Caco-2 (cell line): ENCODE measurements at places on chromosomes 4 and X.

- no peak for DNase-seq
Observed at GRCh38 chr4:74921490-74921889, 11.4 kb upstream of the PARM1 start.

- no peak for DNase-seq
Observed at GRCh38 chr4:75714704-75715103, 9.7 kb upstream of the USO1 start.

GRCh38 chrX:16658284-16658683 lies 8.3 kb downstream of the S100G start:
- DNase-seq: no peak

- DNase-seq: no peak
Observed at GRCh38 chr4:67746797-67747495, 7.2 kb downstream of the GNRHR start.

DNA sequence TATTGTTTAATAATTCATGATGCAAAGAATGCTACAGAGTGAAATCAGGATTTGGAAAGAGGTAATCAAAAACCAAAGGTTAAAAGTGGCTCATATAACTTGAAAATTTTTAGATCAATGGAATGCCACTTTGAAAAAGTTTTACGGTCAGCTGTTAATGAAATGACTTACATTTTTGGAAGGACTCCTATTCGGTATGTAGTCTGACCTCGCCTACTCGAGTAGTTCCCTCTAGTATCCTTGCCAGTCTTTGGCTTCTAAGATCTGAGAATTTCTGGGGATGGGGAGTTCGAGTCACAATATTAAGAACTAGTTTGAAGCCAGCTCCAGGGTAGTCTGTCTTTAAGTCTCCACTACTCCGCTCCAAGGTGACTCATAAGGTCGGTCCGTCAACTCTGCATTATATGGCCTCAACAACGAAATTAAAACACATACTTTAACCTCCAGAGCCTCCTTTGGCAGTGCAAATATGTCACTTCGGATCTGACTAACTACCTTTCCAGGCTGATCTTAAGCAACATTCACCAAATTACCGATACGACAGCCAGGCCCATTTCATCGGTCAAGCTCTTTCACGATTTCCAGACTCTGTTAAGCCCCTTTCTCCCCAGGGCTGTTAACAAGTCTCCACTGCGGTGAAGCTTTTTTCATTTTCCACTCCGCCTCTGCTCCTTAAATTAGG lies 733 bp upstream of the NAA15 start:
- DNase-seq: no peak

DNA sequence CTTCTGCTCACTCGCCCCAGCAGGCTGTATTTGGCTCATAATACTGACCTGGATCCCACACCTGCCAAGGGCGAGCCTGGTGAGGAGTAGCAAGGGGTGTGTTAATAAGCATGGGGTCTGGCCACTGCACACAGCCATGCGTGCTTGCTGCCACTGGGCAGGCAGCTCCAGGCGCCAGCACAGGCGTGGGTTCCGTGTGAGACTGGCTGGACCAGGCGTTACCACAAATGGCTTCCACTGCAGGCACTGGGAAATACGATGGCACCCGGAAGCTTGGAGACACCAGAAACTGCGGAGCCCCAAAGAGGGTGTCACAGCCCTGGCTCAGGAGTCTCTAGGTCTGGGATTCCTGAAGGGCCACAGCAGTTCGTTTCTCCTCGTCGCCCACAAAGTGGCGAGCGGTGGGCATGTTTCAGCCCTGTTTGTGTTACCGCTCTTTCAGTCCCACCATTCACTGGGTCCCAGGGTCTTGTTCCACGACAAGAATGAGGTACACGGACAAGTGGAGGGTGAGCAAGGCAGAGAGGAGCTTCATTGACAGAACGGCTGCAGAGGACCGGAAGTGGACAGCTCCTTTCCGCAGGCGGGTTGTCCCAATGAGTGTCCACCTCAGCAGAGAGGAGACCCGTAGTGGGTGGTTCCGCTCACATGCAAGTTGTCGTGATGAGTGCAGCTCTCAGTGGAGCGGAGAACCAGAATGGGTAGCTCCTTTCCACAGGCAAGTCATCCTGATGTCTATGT lies 428.9 kb downstream of the EPHA5 start:
- no peak for DNase-seq

DNA sequence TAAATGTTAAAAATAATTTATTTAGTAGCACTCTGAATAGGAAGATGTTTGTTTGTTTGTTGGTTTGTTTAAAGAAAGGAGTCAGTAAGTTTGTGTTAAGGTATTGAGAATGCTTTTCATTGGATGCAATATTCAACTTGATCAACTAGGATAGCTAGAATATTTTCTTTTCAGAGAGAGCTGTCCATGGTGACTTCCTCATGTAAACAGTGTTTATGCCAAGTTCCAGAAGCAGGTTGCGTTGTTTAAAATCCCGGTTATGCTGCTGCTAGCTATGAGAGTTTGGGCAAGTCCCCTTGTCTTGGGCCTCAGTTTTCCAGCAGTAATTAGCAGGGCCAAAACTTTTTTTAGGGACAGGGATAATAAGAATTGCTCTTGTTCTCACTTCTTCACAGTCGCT lies 876.2 kb upstream of the HS3ST1 start:
- DNase-seq: no peak

GRCh38 chr4:139017861-139018260 lies 2.3 kb downstream of the NOCT start:
- no peak for DNase-seq

DNA sequence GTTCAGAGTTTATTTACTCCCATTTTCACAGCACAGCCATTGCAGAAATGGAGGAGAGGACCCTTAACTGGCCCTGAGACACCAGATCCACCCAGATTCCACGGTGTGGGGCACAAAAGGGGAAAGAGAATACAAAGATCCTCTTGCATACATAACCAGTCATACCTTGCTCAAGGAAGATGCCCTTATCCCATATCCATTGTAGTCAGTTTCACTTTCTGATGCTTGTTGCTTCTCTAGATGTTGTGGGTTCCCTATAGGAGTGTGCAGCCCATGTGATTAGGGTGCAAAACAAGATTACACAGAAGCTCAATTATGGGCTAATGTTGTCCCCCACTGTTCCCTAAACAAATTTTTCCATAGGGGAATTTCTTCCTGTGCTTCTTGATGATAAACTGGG lies 1309.0 kb upstream of the PABPC4L start:
- no peak for DNase-seq

DNA sequence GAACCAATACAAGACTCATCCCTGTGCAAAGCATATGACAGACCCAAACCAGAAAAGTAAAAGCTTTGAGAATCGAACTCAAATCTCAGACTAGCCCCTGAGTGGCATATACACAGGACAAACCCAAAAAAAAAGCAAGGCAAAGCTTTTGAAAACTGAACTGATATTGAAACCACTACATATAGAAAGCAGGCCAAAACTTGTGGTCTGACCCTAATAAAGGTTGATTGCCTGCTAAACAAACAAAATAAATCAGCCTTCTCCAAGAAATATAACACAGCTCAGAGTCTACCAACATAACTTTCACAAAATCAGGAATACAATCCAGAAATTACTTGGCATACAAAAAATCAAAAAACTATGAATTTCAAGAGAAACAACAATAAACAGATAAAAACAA lies 40.3 kb downstream of the LRBA start:
- DNase-seq: no peak

- no peak for DNase-seq
Observed at GRCh38 chrX:37755025-37755424, 24.8 kb upstream of the CYBB start.

- DNase-seq: no peak
Observed at GRCh38 chr4:182866746-182867145, 50.4 kb downstream of the DCTD start.

- no peak for DNase-seq
Observed at GRCh38 chr4:153036931-153037482, 100.9 kb downstream of the FHDC1 start.

DNA sequence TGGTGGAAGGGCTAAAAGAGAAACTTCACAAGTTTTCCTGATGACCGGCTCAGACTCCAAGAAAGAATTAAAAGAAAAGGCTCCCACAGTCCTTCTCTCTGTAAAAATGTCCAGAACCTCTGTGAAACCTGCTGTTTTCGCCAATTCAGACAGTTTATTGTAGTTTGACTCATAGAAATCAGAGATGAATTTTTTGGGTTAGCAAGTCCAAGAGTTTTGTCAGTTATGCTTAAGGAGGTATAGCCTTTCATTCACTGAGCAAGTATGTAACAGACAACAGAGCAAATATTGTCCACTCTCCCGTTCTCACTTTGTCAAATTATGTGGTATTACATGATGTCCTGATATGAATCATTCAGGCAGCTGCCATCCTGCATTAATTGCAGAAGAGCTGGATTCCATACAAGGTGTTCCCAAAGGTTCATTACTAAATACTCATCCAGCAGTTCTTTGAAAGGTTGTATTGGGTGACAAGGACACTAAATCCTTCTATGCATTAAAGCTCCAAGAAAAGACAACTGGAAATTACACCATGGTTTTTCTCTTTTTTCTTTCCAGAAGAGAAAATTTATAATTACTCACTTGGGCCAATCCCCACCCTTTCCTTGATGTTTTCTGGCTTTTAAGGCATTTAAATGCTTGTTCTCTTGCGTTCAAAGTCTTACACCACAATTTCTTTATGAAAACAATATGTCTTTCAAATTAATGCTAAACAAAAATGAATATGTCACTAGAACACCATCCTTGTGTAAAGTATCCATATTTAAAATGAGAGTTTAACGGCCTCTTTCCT lies 30.0 kb upstream of the PLAC1 start:
- no peak for DNase-seq

GRCh38 chrX:47723689-47724088 lies 64.7 kb upstream of the UXT start:
- no peak for DNase-seq

GRCh38 chrX:53317365-53318069 lies 36.1 kb upstream of the IQSEC2 start:
- peak; percentile 71 for DNase-seq

DNA sequence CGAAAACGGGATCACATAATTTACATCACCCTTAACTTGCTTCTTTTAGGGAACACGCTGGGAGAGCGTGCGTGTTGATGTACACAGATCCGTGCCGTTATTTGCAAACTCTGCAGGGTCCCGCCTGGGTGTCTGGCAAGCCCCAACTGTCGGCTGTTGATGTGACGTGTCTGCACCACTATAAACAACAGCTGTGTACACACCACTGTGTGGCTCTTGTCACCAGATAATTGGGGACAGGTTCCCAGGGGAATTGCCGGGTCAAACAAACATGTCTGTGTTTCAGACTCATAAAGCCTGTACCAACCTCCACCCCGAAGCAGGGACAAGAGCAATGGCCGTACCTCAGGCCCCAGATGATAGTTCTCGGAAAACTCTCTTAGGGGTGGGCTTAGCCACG lies 105.0 kb upstream of the AFAP1 start:
- no peak for DNase-seq

DNA sequence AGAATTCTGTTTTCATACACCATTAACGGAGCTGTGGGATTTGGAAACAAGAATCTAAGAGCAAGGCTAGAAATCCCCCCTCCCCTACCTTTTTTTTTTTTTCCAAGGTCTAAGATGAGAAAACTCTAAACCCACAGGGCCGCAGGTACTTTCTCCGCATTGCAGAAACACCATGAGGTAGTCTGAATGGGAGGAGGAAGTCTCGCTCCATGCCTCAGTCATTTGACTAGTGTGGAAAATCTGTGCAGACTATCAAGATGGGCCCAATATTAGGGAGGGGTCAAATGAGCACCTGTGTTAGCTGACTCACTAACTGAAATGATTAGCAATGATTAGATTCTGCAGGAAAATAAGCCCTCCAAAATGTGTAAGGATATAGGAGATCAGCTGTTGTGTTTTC lies 40.9 kb upstream of the MAP3K15 start:
- no peak for DNase-seq

- DNase-seq: no peak
Observed at GRCh38 chr4:61162116-61162515, 38.0 kb upstream of the ADGRL3 start.

DNA sequence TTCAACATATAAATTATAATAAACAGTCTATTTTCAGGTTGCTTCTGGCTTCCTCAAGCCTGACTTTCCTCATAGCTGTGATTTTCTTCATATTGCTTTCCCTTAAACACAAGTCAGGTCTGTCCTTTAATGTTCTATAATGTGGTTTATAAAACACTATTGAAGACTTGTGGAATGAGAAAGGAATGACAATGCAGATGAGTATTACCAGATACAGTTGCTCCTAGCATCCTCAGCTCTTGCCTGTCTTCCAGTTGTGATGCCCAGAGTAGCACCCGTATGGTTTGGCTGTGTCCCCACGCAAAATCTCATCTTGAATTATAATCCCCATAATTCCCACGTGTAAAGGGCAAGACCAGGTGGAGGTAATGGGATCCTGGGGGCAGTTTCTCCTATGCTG lies 265.7 kb upstream of the BOD1L1 start:
- no peak for DNase-seq
